ENCODE measurements at places on chromosomes 2 and 18. TPM values are rescaled to one million over a fixed set of nuclear protein-coding genes. Genes with fewer than 3 reads are reported as not detected.
A peak's percentile ranks its signal among the peaks of the same experiment; 100 is the strongest.

DNA sequence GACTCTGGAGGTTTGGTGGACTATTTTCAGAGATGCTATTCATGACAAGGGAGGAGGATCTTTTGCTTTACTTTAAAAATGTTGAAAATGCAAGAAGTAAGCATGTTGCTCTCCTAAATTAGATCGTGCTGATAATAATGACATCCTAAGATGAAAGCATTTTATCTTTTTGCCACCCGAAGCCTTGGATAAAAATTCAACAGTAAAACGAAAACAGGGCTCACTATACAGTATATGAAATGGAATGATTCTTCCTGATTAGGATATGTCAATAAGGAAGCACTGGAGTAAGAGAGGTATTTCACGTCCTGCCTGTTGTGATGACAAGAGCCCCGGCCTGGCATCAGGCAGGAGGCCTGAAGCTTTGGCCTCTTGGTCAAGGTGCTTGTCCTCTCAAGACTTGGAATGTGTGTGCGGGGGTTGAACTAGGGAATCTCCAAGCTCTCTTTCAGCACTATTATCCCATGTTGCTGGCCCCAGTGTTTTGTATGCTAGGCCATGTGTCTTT lies 306.0 kb downstream of the MTX2 start:
- no peak overlapping the region for H3K4me3 ChIP-seq
- H3K27ac ChIP-seq = no peak overlapping the region
- DNase-seq = no peak

DNA sequence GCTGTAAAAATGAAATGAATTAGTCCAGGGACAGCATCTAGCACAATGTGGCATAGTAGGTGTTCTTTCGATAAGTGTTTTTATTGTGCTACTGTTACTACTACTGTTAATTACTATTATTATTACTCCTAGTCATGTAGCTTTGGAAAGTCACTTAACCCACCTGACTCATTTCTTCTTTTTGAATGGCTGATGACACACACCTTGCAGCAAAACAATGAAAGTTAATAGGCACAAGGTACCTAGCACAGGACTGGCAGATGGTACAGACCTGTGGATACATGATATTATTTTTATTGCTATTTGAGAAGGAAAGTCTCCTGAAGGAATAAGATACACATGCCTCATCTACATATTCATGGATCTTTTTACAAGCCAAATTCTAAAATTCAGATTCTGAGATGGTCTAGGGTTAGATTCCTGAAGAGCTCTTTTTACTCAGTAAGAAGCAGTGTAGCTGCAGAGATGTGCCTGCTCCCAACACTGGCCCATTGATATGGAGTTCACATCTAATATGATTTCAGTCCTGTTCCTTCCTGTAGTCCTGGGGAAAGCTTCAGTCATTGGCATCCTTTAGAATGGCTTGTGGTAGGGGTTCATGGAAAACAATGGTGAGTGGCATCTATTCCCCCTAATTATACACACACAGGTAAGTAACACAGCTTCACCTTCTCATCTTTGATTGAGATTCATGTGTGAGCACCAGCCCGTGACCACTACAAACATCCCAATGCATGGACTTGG lies 7.9 kb upstream of the ERMN start:
- no peak overlapping the region for H3K27ac ChIP-seq
- no peaks in the 10 kb centered on the region for H3K36me3 ChIP-seq
- no peaks in the 10 kb centered on the region for H3K4me1 ChIP-seq
- no peak for DNase-seq
- H3K4me3 ChIP-seq = no peak overlapping the region
- H3K27me3 ChIP-seq = no peaks in the 10 kb centered on the region

DNA sequence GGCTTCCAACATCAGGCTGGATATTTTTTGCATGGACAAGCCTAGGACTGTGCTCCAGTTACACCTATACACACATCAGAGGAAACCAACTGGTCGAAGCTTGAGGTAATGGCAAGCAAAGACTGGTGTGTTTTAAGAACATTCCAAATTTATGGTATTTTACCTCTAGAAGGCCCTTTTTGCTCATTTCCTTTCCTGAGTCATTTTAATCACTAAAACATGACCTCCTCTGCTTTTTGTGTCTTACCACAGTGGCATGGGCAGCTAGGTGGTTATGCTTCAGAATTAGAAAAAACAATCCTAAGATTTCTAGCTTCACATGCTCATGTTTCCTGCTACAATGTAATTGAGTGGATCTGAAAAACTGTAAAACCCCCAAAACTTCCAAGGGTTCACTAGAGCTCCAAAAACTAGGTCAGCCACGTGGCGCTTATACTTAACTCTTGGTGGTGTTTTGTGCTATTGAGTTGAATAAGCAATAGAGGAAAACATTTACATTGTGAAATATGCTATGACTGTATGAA lies 30.6 kb upstream of the CHRNA1 start:
- no peaks in the 10 kb centered on the region for H3K27me3 ChIP-seq
- no peaks in the 10 kb centered on the region for H3K4me1 ChIP-seq
- no peaks in the 10 kb centered on the region for H3K36me3 ChIP-seq
- H3K4me3 ChIP-seq = no peak overlapping the region
- H3K27ac ChIP-seq = no peak overlapping the region

GRCh38 chr2:205808486-205809121 lies 126.3 kb downstream of the NRP2 start:
- H3K4me1 ChIP-seq = no peaks in the 10 kb centered on the region
- no peak for DNase-seq
- H3K4me3 ChIP-seq = no peak overlapping the region
- H3K27ac ChIP-seq = no peak overlapping the region
- no peaks in the 10 kb centered on the region for H3K36me3 ChIP-seq

- no peaks in the 10 kb centered on the region for H3K36me3 ChIP-seq
- peak overlapping the region; percentile 44 for H3K27ac ChIP-seq
- H3K27me3 ChIP-seq = no peaks in the 10 kb centered on the region
- no peak for DNase-seq
- H3K4me1 ChIP-seq = peaks cover 37% of the 10 kb centered on the region
Measured at GRCh38 chr18:46411867-46412690, 244.9 kb downstream of the LOXHD1 start.

ALPI gene
- total RNA-seq = not detected

NCKAP5 gene
- 1.9 TPM for total RNA-seq

ARHGEF4 gene
- 2.8 TPM for total RNA-seq

IL1RL1 gene
- 22.2 TPM for total RNA-seq

DNA sequence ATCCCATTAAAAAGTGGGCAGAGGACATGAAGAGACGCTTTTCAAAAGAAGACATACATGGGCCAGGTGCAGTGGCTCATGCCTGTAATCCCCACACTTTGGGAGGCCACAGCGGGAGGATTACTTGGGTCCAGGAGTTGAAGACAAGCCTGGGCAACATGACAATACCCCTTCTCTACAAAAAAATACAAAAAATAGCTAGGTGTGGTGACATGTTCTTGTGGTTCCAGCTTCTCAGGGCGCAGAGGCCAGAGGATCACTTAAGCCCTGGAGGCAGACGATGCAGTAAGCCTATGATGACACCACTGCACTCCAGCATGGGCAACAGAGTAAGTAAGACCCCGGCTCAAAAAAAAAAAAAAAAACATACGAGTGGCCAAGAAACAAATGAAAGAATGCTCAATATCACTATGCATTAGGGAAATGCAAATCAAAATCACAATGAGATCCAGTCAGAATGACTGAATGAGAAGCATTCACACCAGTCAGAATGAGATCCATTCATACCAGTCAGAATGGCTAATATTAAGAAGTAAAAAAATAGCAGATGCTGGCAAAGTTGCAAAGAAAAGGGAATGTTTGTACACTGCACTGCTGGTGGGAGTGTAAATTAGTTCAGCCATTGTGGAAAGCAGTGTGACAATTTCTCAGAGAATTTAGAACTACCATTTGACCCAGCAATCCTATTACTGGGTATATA lies 550.2 kb upstream of the SLC39A10 start:
- H3K36me3 ChIP-seq = no peaks in the 10 kb centered on the region
- H3K27me3 ChIP-seq = no peaks in the 10 kb centered on the region
- no peaks in the 10 kb centered on the region for H3K4me1 ChIP-seq
- no peak overlapping the region for H3K4me3 ChIP-seq
- H3K27ac ChIP-seq = no peak overlapping the region

DNA sequence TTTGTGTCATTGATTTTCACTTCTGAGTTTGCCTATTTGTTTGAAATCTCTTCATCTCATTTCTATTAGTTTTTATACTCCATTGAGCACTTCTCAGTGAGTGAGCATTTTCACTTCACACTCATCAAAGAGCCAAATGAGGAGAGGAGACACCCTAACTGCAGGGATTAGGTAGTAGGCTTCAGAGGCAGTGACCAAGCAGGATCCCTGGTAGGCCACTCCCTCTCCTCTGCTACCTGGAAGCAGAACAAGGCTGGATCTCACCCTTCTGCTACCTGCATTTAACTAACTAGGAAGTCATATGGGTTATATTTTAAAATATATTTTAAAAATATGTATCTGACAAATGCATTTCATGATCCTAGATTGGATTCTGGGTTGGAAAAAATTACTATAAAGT lies 52.7 kb downstream of the SEMA4F start:
- H3K27me3 ChIP-seq = no peaks in the 10 kb centered on the region
- H3K4me1 ChIP-seq = no peaks in the 10 kb centered on the region
- H3K4me3 ChIP-seq = no peak overlapping the region
- H3K36me3 ChIP-seq = no peaks in the 10 kb centered on the region

- no peaks in the 10 kb centered on the region for H3K36me3 ChIP-seq
- no peaks in the 10 kb centered on the region for H3K4me1 ChIP-seq
- no peak for DNase-seq
- no peak overlapping the region for H3K27ac ChIP-seq
Measured at GRCh38 chr2:176656776-176657140, 387.5 kb downstream of the MTX2 start.

GRCh38 chr2:43276962-43277391 lies 50.6 kb upstream of the ZFP36L2 start:
- DNase-seq = no peak
- H3K27ac ChIP-seq = peak overlapping the region; percentile 85
- no peaks in the 10 kb centered on the region for H3K27me3 ChIP-seq
- no peaks in the 10 kb centered on the region for H3K36me3 ChIP-seq
- peak overlapping the region; percentile 35 for H3K4me3 ChIP-seq
- H3K4me1 ChIP-seq = peaks cover 62% of the 10 kb centered on the region
